Mesenchymal stem cell (in vitro differentiated cells and primary cell): ENCODE measurements at places on chromosomes 12 and 14.

GRCh38 chr12:52261208-52261484, 13.3 kb upstream of the KRT86 start:
- DNase-seq = no peak

GRCh38 chr12:104166465-104166864, 28.5 kb upstream of the NFYB start:
- DNase-seq = peak; percentile 33

- DNase-seq = peak; percentile 1
These were observed 122.9 kb upstream of the TMEM132D start for GRCh38 chr12:130026608-130027176.

DNA sequence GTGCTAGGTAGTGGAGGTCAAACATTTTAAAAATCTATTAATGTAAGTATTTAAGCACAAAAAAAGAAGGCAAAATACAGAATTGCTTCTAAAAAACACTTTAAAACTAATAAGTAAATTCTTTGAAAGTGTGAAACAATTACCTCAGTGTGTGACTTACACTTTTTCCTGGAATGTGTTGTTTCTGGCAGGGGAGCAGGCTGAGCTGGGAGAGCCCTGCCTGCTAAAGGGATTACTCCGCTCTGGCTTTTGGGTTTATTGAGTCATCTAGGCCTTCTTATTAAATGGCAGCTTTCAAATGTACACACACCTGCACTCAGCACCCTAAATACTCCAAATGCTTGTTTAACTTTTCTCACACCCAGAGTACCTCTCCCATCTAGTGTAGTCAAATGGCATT, 279.8 kb downstream of the AKAP6 start:
- no peak for DNase-seq

DNA sequence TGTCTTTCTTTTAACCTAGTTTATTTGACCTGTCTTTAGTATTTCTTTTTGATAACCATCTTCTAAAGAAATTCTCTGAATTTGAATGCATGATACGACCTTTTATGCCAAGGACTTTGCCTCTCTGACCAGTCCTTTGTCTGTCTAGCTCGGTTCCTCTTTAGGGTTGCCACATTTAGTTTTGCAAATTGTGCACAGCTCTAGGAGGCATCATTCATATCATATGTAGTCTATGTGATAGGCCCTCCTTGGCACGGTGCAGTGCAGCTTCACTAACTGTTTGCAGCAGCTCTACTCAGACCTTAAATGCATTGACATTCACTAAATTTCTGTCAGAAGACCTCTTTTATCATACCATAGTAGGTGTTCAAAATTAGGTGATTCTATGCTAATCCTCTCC, 75.6 kb downstream of the USP15 start:
- DNase-seq = no peak
